ENCODE measurements at places on chromosomes 2 and 18.

DNA sequence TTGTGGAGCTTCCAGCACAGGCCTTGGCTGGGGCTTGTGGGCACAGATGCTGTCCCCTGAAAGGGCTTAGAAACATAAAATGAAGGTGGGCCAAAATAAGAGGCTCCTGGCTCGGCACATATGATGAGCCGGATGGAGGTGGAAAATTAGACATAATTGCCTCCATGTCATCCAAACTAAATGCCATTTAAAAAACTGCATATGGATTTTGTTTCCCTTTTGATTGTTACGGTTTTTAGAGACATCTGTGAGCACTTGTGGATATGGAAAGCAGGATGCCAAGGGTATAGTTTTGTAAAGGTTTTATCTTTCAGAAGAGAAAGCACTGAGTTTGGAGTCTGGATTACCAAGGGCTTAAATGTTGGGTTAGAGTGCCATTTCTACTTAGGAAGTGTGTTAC lies 498.3 kb downstream of the RIT2 start:
- no peak for DNase-seq

DNA sequence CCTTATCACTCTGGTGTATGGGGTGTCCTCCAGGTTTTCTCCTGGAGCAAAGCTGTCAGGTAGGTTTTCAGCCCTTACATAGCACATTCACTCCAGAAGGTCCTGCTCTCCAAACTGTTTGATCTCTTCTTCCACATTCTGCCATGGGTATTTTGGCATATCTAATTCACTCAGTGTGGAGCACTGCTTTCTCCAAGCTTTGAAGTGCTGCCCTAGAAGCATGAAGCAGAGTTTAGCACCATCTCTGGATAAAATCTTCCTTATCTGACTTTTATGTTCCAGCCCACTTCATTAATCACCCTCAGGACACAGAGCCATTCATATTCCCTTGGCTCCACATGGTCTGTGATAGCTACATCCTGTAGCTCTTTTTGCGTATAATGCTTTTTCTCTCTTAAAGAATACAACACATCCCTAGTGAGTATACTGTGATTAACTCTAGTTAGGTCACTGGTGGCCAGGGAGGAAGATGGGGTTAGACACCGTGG lies 56.7 kb upstream of the ARHGAP28 start:
- no peak for DNase-seq

GRCh38 chr2:54677476-54678265 lies 45.8 kb upstream of the EML6 start:
- no peak for DNase-seq

DNA sequence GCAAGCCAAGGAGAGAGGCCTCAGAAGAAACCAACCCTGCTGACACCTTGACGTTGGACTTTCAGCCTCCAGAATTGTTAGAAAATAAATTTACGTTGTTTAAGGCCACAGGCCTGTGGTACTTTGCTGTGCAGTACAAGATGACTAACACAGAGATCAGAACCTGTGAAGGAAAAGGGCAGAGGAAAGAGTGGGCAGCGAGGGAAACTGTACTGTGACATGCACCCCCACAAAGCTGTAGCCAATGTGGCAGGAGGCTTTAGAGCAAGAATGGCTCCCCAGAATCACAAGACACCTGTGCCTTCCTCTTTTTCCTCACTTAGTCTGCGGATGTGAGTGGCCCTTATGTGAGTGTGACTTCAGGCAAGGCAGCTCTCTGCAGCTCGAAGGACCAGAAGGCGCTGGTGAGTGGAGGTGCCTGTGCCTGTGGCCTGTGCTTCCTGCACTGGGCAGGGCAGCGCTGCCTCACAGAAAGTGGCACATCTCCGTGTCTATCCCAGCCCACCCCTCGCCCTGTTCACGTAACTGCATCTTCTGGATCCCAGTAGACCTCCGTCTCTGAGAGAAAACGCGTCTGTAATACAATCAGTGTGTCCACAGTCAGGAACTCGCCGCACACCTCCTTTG lies 89.5 kb downstream of the MRPS9 start:
- no peak for DNase-seq

- no peak for DNase-seq
Measured at GRCh38 chr18:43875511-43875910, 598.2 kb upstream of the SYT4 start.

DNA sequence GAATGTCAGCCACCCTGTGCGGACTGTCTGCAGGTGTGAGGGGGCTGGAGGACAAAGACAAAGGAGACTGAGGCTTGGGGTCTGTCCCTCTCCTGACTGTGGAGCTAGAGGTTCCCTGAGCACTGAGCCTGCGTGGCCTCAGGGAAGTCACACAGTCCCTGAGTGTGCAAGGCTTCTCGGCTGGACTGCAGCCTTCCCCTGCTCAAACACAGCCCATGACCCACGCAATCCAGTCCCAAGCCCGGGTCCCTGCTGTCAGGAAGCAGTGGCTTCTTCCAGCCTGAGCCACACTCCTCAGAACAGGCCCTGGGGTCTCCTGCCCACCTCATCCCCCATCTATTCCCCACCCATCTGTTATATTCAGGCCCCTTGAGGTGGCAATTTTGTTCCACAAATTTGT lies 2.7 kb downstream of the ASTL start:
- DNase-seq = no peak

GRCh38 chr2:201790989-201791388 lies 10.3 kb upstream of the ALS2 start:
- DNase-seq = no peak

DNA sequence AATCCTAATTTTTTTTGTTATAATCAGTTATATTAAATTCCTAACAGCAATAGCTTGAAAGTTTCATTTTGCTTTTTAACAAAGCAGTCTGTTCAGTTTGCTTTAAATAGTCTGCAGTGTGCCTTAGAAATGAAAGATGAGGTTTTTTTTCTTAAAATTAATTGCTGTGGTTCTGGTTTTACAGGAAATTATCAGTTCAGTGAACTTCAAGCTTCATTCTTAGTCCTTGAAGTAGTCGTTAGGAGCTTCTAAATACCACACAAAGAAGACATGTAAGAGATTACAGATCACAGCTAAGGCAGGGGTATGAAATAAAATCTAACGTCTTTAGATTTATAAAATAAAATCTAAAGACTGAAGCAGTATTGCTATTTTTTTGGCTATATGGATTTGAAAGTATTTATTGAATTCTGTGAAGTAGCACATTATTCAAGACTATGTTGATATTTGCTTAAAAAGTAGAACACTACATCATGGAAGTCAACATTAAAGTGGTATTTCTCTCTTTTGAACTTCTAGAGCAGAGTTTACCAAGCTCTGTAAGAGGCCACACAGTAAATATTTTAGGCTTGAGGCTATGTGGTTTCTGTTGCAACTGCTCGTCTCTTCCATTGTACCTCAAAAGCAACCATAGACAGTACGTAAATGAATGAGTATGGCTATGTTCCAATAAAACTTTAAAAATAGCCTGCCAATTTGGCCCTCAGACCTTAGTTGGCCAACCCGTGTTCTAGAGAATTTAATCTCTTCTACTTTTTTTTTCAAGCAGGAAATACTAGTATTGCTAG lies 81.5 kb upstream of the STON1 start:
- no peak for DNase-seq

DNA sequence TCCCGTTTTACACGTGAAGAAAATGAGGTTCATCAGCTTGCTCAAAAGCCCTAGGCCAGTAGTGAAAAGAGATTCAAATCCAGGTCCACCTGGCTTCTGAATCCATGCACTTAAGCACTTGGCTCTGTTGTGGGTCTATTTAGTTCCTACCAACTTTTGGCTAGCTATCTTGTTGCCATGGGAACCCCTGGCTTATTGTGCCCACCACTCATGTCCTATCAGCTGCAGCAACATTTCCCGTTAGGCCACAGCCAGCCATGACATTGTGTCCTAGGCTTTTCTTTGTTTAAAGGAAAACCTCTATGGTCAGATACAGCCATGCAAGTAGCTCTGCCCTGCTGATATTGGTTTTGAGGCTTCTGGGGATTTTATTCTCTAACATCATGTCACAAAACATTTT lies 49.8 kb downstream of the PLEK start:
- no peak for DNase-seq

DNA sequence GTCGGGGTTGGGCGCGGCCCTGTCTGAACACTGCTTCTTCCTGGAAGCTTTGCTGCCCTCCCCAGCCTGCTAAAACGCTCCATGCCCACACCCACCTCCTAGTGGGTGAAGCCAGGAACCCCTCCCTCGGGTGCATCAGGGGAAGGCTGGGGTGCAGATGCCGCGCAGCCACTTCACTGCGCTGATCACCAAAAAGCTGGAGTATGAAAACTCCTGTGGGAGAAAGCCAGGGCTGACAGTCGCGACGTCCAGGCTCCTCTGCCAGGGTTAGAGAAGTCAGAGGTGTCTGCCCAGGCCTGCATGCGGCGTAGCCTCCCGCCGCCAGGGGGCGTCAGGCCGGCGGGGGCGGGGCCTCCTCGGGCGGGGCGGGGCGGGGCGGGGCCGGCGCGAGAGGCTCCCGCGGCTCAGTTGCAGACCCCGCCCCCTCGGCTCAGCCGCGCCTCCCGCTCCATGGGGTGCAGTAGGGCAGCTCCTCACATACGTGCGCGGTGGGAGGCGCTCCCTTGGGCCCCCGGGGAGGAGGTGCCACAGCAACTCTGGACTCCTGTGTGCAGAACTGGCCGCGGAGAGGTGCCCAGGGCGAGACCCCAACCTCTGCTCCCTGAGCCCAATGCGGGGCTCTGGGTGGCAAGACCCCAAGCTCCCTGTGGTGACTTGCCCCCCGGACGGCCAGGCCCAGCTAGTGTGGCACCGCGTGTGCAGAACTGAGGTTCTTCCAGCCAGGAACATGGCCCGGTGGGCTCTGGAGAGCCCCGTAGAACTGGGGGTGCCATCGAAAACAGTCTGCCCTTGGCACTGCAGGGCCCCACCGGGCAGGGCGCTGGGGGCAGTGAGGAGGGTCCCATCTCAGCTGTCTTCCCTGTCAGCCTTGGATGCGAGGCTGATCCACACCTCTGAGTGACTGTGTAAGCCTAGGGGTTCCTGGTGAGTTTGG lies 1.8 kb upstream of the RNPEPL1 start:
- peak; percentile 88 for DNase-seq

DNA sequence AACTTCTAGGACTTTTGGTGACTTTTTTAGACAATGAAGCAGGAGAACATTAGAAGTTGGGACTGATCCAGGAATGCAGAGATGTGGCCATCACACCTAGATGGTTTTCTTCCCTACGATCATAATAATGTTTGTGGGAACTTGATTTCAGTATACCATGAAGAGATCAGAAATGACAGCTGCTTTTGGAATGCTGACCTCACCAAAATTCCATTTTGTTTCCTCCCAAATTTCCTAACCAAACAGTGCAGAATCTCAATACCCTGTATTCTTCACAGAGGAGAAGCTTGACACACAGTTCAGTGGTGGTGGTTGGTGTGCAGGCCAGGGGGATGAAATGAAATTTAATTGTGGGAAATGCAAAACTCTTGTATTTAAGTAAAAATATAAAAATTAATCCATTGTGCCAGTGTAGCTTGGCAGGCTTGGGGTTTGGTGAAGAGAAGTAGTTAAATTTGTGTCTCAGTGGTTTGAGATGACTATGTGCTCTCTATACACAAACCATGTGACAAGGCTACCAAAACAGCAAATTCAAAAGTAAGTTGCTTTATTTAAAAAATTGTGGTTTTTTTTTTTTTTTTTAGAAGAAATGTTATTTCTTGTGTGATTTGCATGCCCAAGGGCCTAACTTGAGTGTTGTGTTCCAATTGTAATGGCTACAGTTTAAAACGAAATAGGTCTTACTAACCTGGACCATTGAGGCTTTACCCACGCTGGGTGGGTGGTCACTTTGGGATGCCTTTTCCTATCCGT lies 252.4 kb downstream of the LPIN1 start:
- no peak for DNase-seq

- no peak for DNase-seq
Measured at GRCh38 chr2:73223821-73224220, 9.2 kb downstream of the PRADC1 start.

- DNase-seq = no peak
Measured at GRCh38 chr2:30208453-30208852, 22.9 kb upstream of the LBH start.

- no peak for DNase-seq
Measured at GRCh38 chr2:149629026-149629425, 41.5 kb upstream of the MMADHC start.

DNA sequence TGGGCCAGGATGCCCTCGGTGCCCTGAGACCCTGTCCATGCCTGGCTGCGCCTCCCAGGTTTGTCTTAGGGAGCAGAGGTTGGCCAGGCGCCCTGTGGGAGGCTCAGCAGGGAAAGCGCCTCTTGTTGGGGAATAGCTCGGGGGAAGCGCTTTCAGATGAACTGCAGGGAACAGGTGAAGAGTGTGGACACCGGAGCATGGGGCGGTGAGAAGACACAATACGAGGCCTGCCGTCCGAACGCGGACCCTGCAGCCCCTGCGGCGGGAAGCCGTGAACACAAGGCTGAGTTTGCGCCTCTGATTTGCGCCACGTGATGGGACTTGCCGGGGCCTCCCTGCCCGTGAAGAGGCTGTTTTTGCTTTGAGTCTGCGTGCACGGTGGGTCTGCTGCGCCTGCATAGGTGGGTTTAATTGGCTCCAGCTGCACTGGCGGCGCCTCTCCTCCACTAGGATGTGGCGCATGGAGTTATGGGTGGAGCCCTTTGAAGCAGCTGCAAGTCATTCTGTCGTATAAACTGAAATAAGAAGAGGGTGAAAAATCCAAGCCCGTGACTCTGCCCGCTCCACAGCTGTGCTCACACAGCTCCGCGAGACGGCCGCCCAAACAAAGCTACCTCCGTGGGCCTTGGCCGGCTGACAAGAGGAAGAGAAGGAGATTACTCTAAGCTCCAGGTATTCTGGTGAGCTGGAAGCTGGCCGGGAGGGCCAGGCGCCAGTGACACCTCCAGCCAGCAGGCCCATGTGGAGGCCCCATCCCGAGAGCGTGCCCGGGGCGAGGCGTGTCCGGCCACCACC lies 103.5 kb upstream of the CTDP1 start:
- no peak for DNase-seq

DNA sequence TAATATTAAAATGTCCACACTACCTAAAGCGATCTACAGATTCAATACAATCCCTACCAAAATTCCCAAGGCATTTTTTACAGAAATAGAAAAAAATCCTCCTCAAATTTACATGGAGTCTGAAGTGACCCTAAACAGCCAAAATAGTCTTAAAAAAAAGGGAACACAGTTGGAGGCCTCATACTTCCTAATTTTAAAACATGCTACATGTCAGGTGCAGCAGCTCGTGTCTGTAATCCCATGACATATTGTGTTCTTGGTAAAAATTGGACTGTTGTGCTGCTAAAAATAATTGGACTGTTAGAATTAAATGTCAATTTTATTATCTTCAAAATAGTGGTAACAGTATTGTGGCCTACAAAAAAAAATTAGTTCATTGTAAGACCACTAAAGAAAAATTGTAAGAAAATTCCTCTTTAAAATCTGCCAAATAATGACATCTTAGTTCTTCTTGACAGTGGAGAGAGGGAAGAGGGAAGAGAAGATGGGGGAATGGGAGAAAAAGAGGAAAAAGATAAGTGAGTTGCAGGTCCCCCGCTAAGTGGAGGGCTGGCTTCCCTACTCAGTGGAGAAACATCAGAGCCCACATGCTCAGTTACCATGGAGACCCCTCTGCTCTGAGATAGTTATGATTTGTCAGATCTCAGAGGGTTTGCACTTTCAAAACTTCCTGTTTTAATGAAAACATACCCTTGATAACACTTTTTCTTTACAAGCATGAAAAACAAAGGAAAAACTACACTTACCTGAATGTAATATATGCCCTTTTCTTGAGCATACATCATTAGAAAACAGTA lies 46.5 kb downstream of the UNC50 start:
- DNase-seq = no peak

GRCh38 chr18:29305516-29305915 lies 1128.6 kb upstream of the CDH2 start:
- DNase-seq = no peak
